ENCODE measurements at places on chromosomes 7 and 10.

GRCh38 chr10:2986391-2986801 lies 81.0 kb upstream of the PFKP start:
- no peak for DNase-seq

GRCh38 chr10:60955957-60956425 lies 12.0 kb upstream of the RHOBTB1 start:
- no peak for DNase-seq

DNA sequence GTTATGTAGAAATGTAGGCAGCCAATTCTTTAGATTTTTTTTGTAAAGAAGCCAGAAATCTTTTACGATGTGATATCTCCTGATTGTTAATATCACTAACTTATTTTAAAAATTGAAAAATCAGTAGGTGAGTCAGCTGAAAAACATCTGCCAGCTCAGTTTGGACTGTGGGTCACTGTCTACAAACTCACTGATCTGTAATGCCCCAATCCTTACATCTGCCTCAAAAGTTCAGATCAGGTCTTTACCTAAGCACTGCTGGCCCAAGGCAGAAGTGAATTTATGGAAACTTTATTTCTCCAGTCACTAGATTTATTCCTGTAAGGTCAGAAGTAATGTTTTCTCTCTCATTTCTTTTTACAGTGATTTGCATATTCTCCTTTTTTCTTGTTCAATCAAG lies 31.0 kb upstream of the FAM13C start:
- DNase-seq, result no peak

GRCh38 chr10:47305566-47305965 lies 5.6 kb downstream of the GDF10 start:
- DNase-seq, result no peak

GRCh38 chr10:114623661-114624294 lies 34.3 kb downstream of the ABLIM1 start:
- no peak for DNase-seq

- no peak for DNase-seq
Measured at GRCh38 chr7:50781381-50782293, 1.1 kb downstream of the GRB10 start.

DNA sequence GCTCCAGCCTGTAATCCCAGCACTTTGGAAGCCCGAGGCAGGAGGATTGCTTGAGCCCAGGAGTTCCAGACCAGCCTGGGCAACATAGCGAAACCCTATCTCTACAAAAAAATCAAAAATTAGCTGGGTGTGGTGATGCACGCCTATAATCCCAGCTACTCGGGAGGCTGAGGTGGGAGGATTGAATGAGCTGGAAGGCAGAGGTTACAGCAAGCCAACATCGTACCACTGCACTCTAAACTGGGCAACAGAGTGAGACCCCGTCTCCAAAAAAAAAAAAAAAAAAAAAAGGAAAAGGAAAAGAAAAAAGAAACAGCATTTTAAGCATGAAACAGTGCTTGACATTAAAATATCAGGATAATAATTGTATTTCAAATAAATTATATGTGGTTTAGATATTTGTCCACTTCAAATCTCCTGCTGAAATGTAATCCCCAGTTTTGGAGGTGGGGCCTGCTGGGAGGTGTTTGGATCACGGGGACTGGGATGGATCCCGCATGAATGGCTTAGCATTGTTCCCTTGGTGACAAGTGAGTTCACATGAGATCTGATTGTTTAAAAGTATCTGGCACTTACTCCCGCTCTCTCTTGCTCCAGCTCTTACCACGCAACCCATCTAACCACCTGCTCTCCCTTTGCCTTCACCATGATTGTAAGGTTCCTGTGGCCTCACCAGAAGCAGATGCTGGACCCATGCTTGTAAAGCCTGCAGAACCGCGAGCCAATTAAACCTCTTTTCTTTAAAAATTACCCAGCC lies 103.4 kb downstream of the SRPK2 start:
- DNase-seq, result no peak

DNA sequence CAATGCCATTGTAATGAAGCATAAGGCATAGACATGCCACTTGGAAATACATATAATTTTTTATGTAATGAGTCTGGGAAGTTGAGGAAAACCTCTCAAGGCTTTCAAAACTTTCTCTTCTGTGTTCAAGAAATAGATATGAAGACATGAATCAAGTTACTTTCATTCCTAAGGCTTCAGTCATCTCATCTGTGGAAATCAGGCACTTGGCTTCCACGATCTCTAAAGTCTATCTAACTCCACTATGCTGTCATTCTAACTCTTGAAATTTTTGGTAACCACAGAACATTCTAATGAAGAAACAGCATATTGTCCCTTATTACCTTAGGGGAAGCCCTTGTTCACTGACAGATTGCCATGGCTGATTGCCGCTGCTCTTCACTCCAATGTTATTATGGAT lies 242.6 kb downstream of the CNTNAP2 start:
- no peak for DNase-seq
